CD14-positive monocyte (primary cell): ENCODE measurements at places on chromosomes 4 and X. TPM values are rescaled to one million over a fixed set of nuclear protein-coding genes. Genes with fewer than 3 reads are reported as not detected.

Gene F8A1
- 8.1 TPM for polyA plus RNA-seq

Gene BEND4
- polyA plus RNA-seq: 0.12 TPM

Gene ATP1B4
- polyA plus RNA-seq: not detected

Gene CCNQ
- polyA plus RNA-seq: 21.8 and 27.3 TPM in 2 replicates

Gene WAS
- polyA plus RNA-seq: 38.0 TPM

Gene AASDH
- 6.2 TPM for polyA plus RNA-seq

Gene PPP4R3C
- not detected for polyA plus RNA-seq

Gene PIGA
- 6.4 TPM for polyA plus RNA-seq

Gene STX18
- 19.6 TPM for polyA plus RNA-seq

Gene HMGN5
- polyA plus RNA-seq: not detected

Gene CFAP47
- polyA plus RNA-seq: not detected

Gene LONRF3
- 1.2 TPM for polyA plus RNA-seq

Gene GPR173
- polyA plus RNA-seq: not detected

Gene BCORL1
- polyA plus RNA-seq: 0.72 TPM

Gene TTC29
- polyA plus RNA-seq: not detected in 2 replicates

Gene RIPPLY1
- not detected for polyA plus RNA-seq

Gene MAPK10
- not detected in 2 replicates for polyA plus RNA-seq

Gene MYOZ2
- not detected in 2 replicates for polyA plus RNA-seq

Gene MAGEE1
- not detected for polyA plus RNA-seq

Gene SHROOM2
- not detected for polyA plus RNA-seq

Gene GAGE12F
- polyA plus RNA-seq: not detected in 2 replicates

Gene ZCCHC12
- not detected for polyA plus RNA-seq

Gene RBMXL3
- polyA plus RNA-seq: not detected

Gene KCNIP4
- 0.25 TPM for polyA plus RNA-seq

Gene PLS3
- polyA plus RNA-seq: not detected in 2 replicates

Gene TLR8
- 61.9 TPM for polyA plus RNA-seq

Gene TIGD4
- 0.08 TPM for polyA plus RNA-seq

Gene ADRA2C
- not detected for polyA plus RNA-seq
